ENCODE measurements at places on chromosomes 2 and 18. TPM values are rescaled to one million over a fixed set of nuclear protein-coding genes. Genes with fewer than 3 reads are reported as not detected.

The SRBD1 gene
- 15.7 TPM for total RNA-seq

The SELENOI gene
- total RNA-seq, result 14.6 TPM

The FHOD3 gene
- 3.0 TPM for total RNA-seq

The SKOR2 gene
- total RNA-seq, result not detected

The ZRANB3 gene
- total RNA-seq, result 4.8 TPM
